ENCODE measurements at places on chromosomes 3 and 15.

DNA sequence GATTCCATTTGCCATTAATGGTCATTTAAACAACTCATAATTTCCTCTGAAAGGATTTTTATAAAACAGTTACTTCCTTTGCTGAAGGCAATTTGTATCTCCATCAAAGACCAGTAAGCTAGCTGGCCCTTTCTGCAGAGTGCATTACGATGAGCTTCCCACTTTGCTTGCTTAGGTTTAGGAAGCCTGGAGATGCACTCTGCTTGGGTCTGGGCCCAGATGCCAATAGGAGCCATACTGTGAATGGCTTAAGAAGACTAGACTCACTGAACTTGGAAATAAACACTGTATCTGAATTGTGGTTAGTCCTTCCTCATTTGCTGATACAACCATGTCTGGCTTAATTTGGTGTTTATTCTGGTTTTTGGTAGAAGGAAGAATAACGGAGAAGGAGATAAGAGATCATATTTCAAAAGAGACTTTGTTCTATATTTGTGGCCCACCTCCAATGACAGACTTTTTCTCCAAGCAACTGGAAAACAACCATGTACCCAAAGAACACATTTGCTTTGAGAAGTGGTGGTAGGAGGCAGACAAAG is 38.1 kb downstream of the OXNAD1 start:
- no peak for DNase-seq

- no peak for DNase-seq
Measured at GRCh38 chr3:41315126-41315525, 115.8 kb downstream of the CTNNB1 start.

- DNase-seq = no peak
Measured at GRCh38 chr3:109234300-109234699, 82.0 kb downstream of the DPPA2 start.

DNA sequence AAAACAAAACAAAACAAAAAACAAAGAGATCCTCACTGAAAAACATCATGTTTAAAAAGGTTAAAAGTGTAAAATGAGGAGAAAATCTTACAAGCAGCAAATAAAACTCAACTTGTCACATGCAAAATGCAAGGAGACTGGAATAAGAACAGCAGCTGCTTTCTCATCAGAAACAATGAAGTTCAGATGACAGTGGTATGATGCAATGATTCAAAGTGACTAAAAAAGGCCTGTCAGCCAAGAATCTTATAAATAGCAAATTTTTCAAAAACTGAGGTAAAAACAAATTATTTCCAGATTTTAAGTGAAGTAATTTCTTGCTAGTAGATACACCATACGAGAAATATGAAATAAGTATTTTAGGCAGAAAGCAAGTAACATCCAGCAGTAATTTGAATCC is 68.6 kb upstream of the EPHA3 start:
- no peak for DNase-seq

DNA sequence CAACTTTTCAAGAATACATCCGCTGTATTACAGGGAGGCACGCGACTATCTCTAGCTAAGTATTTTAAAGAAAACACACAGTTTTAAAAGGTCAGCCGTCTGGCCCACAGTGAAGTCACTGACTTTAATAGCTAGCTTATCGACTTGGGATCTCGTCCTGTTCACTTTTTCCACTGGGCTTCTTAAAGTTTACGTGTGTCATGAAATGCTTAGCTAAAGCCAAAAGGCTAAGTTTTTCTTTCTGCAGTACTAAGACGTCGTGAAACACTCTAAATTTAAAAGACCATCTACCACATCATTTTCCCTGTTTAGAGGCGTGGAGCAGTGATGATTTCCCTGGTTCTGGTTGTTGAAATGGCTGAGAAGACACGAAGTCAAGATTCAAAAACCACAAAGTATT is 27.1 kb downstream of the LRIG1 start:
- DNase-seq = no peak

DNA sequence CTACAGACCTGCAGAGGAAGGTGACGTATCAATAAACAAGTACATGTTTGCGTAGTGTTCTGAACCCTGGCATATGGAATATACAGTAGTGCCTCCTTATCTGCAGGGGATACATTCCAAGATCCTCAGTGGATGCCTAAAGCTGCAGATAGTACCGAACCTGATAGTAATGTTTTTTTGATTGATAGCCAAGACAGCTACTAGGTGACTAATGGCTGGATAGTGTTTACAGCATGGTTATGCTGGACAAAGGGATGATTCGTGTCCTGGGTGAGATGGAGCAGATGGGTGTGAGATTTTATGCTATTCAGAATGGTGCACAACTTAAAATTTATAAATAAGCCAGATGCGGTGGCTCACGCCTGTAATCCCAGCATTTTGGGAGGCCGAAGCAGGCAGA is 55.8 kb upstream of the IGF2BP2 start:
- no peak for DNase-seq

- DNase-seq = no peak
Measured at GRCh38 chr3:155682426-155683343, 62.2 kb downstream of the PLCH1 start.

- no peak for DNase-seq
Measured at GRCh38 chr15:74453925-74454763, 6.8 kb downstream of the UBL7 start.

- no peak for DNase-seq
Measured at GRCh38 chr3:148646126-148646665, 51.5 kb upstream of the AGTR1 start.

DNA sequence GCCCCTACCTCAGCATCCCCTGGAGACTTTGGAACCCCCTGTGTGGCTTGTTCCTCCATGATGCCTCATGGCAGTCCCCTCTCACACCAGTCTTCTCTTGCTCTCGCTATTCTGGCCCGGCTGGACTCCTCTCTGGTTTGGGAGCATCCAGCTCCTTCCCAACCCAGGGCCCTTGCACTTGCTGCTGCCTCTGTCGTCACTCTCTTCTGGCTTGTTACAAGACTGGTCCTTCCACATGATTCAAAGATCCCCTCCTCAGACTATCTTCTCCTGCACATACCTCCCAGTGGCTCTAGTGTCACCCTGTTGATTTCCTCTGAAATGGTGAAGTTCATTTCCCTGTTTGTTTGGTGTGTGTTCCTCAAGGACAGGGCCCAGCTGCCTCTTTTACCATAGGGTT is 6.5 kb upstream of the GNAI2 start:
- DNase-seq = no peak

DNA sequence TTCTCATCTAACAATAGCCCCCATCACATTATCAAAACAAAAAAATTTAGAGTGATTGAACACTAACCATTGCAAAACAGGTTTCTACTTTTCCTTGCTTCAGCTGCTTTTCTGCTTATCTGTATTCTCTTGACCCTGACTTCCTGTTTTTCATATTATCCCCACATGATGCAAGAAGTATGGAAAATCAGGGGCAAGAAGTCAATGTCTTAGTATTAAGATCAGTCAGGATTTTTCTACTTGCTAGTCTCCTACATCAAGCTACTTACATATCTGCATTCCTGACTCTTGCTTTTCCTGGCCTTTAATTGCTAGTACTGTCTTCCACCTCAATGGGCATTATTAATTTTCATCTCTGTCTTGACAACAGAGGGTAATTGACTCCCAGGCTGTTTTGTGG is 300.2 kb downstream of the OTOL1 start:
- DNase-seq = no peak

DNA sequence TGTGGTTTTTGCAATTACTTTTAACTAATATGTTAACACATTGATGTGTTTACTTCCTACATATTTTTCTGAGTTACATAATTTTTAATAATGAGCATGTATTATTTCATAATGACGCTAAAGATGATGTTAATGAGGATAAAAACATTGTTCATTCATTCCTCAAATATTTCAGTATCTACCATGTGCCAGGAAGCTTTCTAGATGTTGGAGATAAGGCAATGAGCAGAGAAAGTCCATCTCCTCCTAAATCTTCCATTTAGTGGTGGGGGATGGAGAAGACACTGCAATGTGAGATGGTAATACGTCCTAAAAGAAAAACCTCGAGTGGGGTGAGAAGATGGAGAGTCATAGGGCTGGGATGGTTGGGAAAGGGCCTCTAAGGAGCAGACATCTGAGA is 132.7 kb downstream of the MYLK start:
- no peak for DNase-seq

DNA sequence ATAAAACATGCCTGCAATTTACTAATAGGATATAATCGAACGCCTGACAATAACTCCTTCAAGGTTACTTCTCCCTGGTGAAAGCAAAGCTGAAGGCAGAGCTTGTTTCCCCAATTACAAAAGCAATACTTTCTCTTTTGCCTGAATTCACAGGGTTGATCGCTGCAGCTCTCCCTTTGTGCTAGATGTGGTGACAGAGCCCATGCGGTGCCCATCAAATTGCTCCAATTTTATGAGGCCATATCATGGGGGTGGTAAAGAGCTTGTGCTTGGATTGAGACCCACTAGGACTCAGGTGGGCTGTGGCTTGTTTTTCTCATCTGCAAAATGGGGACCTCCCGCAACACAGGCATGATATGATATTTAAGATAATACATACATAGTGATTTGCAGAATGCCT is 143.4 kb downstream of the GREM1 start:
- no peak for DNase-seq

- no peak for DNase-seq
Measured at GRCh38 chr3:76352051-76352450, 566.7 kb upstream of the ZNF717 start.

DNA sequence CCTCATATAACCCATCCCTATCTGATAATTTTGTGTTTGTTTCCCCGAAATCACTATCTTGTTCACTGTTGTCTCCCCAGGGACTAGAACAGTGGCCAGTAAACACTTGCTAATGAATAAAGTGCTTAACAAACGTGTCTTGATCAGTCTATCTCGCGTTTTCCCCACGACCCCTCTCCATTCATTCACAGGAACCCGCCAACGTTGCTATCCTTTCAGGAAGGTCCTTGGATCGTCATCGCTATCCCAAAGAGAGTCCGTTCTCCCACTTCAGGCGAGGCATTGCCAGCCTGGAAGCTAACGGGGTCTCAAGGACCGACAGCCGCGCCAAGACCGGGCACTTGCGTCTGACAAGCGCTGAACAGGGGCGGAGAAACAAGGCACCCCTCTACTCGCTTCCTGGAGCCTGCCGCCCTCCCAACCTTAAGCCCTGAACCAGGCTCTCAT is 344 bp downstream of the LINS1 start:
- no peak for DNase-seq

DNA sequence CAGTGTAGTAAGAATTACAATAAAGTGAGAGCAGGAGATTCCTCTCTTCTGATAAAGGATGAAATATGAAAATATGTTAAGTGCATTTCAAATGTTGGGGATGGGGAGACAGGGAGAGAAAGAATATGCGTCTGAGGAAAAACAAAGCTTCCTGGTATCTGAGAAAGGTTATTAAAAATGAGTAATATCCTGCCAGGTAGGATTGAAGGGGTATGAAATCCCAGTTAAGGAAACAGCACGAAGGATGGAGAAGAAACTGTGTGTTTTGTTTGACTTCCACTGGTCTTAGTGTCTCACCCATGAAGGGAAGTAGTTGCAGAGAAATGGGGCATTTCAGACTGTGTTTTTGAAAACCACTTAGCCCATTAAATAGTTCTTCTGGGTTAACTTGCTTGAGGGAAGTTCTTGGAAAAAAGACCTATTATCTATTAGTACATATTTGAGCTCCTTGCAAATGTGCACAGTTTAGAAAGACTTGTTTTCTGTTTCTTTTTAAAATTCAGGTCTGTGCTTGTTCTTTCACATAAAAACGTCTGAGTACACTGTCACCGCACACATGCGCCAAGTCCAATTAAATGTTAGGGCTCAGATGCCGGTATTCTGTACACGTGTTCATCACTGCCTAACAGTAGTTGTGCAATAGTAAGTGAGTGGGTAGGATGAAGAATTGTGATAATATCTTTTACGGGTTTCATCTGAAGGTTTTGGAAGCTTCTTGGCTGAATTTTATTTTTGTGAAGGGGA is 196.1 kb upstream of the P2RY1 start:
- no peak for DNase-seq

GRCh38 chr3:183907911-183908331 is 23.2 kb upstream of the PARL start:
- DNase-seq = no peak

DNA sequence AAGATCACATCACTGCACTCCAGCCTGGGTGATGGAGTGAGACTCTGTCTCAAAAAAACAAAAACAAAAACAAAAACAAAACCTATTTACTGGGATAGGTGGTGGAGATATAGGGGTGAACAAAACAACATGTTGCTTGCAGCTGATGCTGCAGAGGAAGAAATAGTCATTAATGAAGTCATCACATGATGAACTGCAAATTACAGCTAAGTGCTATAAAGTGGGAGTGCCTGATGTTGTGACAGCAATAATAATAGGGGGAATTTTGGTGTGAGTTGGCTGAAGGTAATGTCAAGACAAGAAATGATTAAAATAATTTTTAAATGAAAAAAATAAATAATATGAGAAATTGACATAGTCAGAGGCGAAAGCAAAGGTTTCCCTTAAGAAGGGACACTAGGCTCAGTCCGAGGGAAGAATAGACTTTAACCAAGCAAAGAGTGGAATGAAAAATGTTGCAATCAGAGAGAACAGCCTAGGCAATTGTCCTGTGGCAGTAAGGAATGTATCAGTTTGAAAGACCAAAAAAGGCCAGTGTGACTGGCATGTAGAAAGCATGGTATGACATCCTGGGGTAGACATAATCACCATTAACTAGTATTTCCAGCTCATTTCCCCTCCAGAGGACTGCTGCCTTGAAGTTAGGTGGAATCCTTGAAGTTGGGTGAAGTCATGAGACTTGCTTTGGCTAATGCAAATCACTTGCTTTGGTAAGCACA is 14.7 kb upstream of the PIK3CB start:
- no peak for DNase-seq

DNA sequence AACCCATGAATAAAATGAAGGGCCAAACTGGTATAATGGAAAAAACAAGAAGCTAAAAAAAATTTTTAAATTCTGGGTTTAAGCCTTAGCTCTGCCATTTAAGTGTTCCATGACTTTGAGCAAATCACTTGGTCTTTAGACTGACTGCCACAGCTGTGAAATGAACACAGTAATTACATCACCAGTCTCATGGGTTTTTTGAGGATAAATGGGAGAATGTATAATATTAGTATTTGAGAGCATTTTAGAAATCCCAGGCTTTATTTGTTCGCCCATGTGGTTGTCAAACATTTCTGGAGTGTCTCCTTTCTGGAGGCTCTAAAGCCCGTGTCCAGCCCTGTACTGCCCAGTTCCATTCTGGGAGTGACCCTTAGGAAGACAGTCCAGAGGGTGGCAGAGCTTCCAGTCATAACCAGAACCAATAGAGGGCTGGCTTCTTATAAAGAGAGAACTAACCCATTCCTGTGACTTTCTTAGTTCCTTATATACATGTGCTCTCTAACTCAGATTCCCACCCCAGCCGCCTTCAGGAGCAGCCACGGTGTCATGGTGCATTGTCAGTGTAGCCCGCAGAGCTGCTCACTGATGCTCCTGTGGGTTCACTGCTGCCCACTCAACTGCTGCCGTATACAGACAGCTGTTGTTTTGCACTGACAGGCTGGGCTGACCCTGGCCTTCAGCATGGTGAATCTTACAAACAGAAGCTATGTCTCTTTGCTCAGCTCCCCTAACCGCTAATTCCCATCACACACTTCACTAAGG is 44.7 kb downstream of the BOC start:
- DNase-seq = no peak

DNA sequence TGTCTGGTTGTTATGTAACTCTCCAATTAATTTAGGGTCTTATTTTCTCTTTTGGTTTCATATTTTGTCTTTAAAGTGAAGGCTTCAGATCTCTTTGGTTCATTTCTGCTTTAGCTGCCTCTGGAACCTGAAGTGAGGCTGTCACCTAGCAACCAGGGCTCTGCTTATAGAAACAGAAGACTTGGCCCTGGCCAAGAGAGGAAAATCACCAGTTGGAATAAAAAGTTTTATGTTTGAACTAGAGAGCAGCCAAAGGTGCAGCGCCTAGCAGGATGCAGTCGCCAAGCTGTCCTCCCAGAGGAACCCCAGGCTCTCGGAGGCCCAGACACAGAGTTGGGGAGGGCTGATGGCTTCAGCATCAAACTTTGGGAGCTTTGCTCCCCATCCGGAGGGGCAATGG is 41.1 kb downstream of the LYZL4 start:
- DNase-seq = no peak
